ENCODE measurements at places on chromosomes 2 and 18.

GRCh38 chr18:22102953-22103646, 66.3 kb upstream of the GATA6 start:
- no peak for DNase-seq

- DNase-seq: no peak
These were observed 66.7 kb downstream of the ETAA1 start for GRCh38 chr2:67463810-67464209.

GRCh38 chr2:177728399-177728765, 335.8 kb downstream of the AGPS start:
- no peak for DNase-seq

DNA sequence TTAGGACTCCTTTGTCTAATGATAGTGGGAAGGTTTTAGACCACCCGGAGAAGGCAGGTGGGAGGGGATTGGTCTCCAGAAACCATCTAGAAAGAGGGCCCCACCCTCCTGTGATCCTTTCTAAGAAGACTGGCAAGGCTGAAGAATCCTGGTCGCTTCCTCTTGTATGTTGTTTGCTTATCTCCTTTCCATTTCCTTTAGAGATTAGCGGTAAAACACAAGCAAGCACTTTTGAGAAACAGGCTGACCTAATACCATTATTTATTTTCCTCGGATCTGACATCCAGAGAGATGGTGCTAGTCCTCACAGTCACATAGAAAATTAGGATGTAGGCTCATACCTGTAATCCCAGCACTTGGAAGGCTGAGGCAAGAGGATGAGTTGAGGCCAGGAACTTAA, 45.2 kb upstream of the SPRED2 start:
- no peak for DNase-seq

DNA sequence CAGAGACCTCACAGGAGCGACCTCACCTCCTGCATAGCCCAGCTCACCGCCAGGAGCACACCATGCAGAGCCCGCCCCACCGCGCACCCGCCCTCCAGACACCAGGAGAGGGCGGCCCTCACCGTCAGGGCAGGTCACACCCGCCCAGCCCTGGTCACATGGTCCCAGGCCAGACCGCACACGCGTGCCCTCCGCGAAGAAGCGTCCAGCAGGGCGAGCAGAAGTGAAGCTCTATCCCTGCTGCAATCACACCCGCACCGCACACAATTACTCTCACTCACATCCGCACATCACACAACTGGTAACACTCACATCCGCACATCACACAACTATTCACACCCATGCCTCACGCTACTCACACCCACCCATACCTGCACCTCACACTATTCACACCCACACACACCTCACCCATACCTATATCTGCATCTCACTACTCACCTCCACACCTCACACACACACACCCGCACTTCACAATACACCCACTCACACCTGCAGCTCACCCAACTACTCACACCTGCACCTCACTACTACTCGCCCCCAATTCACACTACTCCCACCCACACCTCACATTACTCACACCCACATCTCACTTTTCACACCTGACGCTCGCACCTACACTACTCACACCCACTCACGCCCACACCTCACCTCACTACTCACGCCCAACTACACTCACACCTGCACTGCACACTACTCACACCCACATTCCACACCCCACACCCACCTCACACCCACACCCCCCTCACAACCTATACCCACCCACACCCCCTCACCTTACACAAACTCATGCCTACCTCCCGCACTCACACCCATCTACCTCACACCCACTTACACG, 242.0 kb downstream of the HDAC4 start:
- no peak for DNase-seq

- no peak for DNase-seq
These were observed 198.2 kb upstream of the SMAD7 start for GRCh38 chr18:49149011-49149410.
